ENCODE measurements at places on chromosomes 1 and 21.

DNA sequence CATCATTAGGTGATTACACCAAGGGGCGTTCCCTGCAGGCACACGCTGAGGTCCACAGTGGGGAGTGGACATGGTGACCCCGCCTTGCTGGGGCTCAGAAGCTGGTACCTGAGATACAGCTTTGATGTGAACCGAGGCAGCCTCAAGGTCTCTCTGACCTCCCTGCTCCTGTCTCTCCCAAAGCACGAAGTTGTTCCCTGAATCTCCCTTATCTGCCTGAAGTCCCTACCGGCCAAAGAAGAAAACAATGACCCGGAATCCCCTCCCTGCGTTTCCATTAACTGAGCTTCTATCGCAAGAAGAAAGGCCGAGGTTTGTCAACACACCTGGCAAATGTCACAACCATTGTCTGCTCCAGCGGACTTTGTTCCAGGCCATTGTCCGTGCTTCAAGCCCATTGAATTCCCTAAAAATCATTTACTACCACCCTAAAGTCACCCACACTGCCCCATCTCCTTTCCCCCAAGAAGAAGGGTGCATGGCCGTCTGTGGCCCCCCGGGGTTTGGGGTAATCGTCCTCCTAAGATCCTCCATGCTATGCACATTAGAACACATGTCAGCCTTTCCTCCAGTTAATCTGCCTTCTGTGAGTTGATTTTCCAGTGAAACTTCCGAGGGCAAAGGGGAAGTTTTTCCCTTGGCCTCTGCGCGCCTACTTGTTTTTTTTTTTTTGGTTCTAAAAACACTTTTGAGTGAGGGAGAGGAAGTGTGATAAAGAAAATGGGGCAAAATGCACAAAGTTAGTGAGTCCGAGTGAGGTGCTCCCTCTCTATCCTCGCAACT, 48.1 kb upstream of the COL18A1 start:
- no peak for DNase-seq

GRCh38 chr1:160078512-160079195, 2.7 kb upstream of the KCNJ9 start:
- peak; percentile 62 for DNase-seq

DNA sequence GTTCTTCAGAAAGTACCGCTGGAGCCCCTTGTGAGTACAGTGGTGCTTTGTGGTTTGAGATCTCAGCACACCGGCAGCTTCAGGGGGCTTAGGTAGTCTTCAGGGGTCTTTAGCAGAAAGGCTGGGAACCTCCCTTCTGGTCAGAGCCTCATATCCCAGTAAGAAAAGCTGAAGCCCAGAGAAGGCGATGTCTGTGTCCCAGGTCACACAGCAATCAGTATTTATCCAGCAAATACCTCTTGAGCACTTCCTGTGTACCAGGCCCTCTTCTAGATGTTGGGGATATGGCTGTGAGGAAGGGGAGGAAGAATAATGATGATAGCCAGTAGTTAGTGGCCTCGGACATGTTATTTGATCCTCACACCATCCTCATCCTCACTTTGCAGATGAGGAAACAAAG, 14.3 kb downstream of the SERINC2 start:
- DNase-seq = no peak

DNA sequence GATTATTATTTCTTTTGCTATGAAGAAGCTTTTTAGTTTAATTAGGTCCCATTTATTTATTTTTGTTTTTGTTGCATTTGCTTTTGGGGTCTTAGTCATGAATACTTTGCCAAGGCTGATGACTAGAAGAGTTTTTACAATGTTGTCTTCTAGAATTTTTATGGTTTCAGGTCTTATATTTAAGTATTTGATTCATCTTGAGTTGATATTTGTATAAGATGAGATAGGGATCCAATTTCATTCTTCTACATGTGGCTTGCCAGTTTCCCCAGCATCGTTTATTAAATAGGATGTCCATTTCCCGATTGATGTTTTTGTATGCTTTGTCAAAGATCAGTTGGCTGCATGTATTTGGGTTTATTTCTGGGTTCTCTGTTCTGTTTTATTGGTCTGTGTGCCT, 8.5 kb upstream of the ACBD6 start:
- DNase-seq = no peak

DNA sequence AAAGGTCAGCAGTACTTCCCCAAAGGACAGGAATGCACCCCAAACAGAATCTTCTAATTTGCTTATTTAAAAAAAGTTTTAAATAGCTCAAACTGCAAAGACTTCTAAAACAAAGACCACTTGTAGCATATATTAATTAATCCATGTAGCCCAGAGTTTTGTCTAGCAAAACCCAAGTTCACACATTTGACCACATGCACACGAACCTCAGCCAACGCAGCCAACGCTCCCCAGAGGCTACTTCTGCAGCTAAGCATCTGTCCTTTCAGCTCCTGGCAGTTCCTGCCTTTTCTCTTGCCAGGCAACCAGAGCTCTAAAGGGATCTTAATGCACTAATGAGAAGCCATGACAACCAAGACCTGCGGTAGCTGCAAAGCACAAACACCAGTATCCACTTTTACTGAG, 89.6 kb downstream of the RERE start:
- DNase-seq = no peak
